Osteocyte (in vitro differentiated cells): ENCODE measurements at places on chromosomes 2 and 18. TPM values are rescaled to one million over a fixed set of nuclear protein-coding genes. Genes with fewer than 3 reads are reported as not detected.

RBM43 gene
- 5.0 and 6.9 TPM in 2 replicates for total RNA-seq

ANKRD62 gene
- not detected in 2 replicates for total RNA-seq

CHRND gene
- total RNA-seq, result not detected in 2 replicates

ASB3 gene
- 21.6 and 21.8 TPM in 2 replicates for total RNA-seq

SFXN5 gene
- 9.8 and 12.7 TPM in 2 replicates for total RNA-seq

ACVR1C gene
- 0.08 and 0.16 TPM in 2 replicates for total RNA-seq

SERPINB11 gene
- not detected in 2 replicates for total RNA-seq

FIGN gene
- 35.3 and 37.7 TPM in 2 replicates for total RNA-seq
